ENCODE measurements at places on chromosomes 16 and 17. TPM values are rescaled to one million over a fixed set of nuclear protein-coding genes. Genes with fewer than 3 reads are reported as not detected.
A peak's percentile ranks its signal among the peaks of the same experiment; 100 is the strongest.

WSCD1 gene
- 1.8 TPM for total RNA-seq

DNA sequence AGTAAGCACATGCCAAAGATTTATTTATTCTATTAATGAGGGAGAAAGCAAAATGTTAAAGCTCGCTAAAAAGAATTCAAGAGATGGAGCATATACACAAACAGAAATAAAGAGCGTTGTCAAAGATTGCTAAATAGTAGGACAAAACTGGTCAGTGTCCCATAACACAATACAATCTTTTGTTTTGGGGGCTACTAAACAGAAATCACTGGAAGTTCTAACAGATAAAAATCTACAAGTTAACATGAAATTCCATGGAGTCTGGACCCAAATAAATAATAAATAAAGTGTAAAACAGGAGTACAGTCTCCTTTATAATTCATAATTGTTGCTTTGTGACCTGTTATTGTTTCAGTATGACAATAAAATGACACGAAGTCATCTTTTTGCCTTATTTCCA is 115.2 kb upstream of the CNTNAP4 start:
- no peak overlapping the region for H3K27ac ChIP-seq
- no peaks in the 10 kb centered on the region for H3K36me3 ChIP-seq
- no peaks in the 10 kb centered on the region for H3K4me1 ChIP-seq

DNA sequence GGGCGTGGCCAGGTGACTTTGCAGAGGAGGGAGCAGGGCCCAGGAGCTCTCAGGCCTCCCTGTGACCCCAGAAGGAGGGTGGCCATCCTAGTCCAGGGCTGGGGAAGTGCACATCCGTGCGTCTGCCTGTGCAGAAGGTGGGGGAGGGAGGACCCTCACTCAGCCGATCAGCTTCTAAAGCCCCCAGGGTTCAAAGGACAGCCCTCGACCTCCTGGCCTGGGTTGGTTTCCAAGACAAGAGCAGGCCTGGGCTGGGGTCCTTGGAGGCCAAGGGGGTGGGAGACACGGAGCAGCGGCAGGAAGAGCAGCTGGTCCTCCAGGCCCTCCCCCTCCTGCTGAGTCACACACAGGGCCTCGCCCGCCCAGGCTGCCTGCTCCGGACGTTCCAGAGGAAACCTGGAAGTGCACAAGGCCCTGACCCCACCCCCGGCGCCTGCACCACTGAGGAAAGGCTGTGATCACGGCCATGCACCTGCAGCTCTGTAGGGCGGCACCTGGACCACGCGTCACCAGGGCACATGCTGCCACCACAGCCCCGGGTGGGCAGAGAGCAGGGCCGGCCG is 67.1 kb upstream of the ZNF469 start:
- H3K4me3 ChIP-seq = no peak overlapping the region
- H3K36me3 ChIP-seq = no peaks in the 10 kb centered on the region
- H3K27me3 ChIP-seq = peaks cover 11% of the 10 kb centered on the region
- no peak overlapping the region for H3K27ac ChIP-seq

GRCh38 chr16:2752850-2753732 is 653 bp downstream of the SRRM2 start:
- DNase-seq = no peak
- peaks cover 45% of the 10 kb centered on the region for H3K4me1 ChIP-seq
- peaks cover 18% of the 10 kb centered on the region for H3K36me3 ChIP-seq
- no peaks in the 10 kb centered on the region for H3K27me3 ChIP-seq
- H3K4me3 ChIP-seq = peak overlapping the region; percentile 58
- H3K27ac ChIP-seq = peak overlapping the region; percentile 99

FA2H gene
- total RNA-seq = 6.8 TPM

KRTAP1-5 gene
- total RNA-seq = 199 TPM

PCTP gene
- total RNA-seq = 6.4 TPM

Data from suprapubic skin (tissue), 4 donors.